ENCODE measurements at places on chromosomes 11 and 22.

GRCh38 chr22:37818409-37819104 lies 4.6 kb upstream of the GALR3 start:
- no peak for DNase-seq

- no peak for DNase-seq
Measured at GRCh38 chr11:1744891-1745700, 5.3 kb downstream of the IFITM10 start.

GRCh38 chr22:46918197-46918596 lies 155.7 kb downstream of the TBC1D22A start:
- DNase-seq: no peak

GRCh38 chr22:27757928-27758525 lies 43.5 kb downstream of the MN1 start:
- DNase-seq: no peak

DNA sequence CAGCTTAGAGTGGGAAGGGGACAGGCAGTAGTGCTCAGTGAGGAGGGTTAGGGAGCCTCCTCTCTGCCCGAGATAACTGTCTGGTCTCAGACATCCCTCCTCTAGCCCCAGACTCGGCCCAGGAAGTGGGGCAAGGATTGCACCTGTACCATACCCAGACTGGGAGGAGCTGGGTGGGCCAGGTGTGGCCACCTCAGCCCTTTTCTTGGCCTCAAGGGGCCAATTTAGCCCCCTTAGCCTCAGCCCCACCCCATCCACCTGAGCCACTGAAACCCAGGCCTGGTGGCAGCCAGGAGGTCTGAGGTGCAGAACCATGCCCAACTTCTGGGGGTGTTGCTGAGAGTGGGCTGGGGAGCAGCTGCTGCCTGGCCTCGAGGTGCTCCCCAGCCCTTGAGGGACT lies 6.5 kb downstream of the RELT start:
- no peak for DNase-seq

DNA sequence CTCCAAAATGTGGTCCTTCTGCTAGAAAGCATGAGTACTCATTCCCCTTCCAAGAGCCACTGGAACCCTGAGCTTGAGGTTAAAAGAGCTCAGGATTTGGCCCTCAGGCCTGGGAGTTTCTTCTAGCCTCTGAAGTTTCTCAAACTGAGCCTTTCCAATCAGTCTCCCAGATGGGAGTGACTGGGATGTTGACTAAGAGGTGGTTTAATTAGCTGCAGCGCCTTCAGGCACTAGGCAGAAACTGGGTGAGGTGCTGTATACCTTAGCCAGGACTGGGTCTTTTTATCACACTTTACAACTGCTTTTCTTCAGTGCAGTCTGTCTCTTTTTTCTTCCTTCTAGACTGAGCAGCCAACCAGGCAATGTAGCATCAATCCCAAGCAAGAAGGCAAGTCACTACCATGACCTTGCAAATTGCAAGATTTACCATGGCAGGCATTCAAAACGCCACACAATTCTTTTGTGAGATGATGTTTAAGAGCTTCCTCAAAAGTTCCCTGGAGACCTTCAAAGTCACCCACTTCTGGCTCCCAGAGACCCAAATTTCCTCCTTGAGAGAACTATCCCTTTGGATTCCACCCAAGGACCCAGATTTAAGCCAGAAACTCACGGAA lies 93.0 kb downstream of the SLC1A2 start:
- no peak for DNase-seq

GRCh38 chr11:2316169-2316962 lies 14.6 kb downstream of the TSPAN32 start:
- no peak for DNase-seq

- no peak for DNase-seq
Measured at GRCh38 chr11:83951521-83951920, 665.4 kb upstream of the CCDC90B start.

GRCh38 chr22:36914390-36914752 lies 943 bp downstream of the CSF2RB start:
- no peak for DNase-seq

DNA sequence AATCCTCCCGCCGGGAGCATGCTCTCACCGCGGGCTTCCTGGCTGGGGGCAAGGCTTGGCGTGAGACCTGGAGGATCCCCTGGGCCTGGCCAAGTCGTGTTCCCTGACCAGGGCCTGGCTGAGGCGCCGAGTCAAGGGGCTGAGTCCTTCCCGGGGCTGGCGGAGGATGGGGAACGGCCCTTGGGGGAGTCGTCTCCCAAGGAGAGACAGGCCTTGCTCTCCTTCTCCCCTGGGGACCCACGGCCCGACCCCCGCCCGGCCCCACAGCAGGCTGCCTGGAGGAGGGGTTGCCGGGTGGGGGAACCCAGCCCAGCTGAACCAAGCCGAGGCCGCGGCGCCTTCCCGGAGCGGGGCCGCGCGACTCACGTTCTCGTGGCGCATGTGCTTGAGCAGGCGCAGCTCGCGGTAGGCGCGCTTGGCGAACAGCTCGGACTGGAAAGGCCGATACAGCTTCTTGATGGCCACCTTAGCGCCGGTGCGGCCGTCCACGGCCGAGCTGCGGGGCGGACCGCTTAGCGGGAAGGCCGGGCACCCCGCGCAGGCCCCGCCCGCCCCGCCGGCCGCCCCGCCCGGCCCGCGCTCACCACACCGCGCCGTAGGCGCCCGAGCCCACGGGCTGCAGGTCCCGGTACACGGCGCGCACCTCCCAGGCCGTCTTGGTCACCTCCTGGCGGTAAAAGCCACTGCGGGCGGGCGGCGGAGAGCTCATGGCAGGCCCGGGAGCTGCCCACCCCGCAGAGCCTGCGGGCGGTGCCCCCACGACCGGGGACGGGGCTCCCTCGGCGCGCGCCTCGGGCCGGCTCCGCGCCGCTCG lies 475 bp downstream of the MAPK12 start:
- no peak for DNase-seq

DNA sequence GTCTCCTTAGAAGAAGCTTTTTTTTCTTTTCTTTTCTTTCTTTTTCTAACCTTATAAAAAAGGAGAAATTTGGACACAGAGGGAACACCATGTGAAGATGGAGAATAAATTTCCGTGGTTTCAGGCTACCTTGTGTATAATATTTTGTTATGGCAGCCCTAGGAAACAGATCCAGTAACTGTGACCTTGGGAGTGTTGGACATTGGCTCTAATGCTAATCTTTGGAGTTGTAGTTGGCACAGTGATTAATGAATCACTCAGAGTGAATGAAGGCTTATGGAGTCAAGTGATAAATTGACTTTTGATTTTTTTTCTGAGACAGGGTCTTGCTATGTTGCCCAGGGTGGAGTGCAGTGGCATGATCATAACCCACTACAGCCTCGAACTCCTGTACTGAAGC lies 15.5 kb upstream of the PHOX2A start:
- DNase-seq: no peak

DNA sequence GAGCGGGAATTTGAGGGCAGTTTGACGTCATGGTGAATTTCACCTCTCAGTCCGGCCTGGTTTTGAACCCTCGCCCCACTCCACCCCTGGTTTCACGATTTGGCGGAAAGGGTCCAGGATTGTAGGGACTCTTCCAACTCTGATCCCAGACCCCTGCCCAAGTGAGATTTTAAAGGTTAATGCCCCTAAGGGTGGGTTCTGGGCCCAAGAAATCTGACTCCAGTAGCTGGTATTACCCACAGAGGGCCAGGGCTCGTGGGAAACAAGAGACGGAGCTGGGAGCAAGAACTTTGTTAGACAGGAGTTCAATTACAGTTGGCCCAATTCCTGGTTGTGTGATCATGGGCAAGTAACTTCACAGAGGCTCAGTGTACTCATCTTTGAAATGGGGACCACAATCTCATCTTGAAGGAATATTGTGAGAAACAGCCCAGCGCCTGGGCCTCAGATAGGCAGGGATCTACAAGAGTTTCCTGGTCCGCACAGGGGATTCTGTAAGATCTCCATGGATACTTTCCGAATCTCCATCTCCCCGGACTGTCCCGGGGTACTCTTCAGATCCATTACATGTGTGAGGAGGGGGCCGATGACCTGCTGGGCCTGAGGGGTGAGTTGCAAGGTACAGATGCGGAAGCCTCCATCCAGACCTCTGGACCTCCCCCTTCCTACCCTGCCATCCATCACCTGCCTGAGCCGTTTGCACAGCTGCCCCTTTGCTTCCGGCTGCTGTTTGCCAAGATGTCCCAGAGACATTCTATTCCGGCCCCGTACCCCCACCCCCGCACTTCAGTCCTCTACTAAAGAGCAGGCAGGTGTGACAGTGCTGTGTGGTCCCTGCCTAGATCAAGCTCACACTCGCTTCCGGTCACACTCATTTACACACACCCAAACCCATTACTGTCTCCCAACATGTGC lies 687 bp upstream of the CALCA start:
- no peak for DNase-seq

- DNase-seq: no peak
Measured at GRCh38 chr22:38313384-38313955, 3.8 kb downstream of the CSNK1E start.

DNA sequence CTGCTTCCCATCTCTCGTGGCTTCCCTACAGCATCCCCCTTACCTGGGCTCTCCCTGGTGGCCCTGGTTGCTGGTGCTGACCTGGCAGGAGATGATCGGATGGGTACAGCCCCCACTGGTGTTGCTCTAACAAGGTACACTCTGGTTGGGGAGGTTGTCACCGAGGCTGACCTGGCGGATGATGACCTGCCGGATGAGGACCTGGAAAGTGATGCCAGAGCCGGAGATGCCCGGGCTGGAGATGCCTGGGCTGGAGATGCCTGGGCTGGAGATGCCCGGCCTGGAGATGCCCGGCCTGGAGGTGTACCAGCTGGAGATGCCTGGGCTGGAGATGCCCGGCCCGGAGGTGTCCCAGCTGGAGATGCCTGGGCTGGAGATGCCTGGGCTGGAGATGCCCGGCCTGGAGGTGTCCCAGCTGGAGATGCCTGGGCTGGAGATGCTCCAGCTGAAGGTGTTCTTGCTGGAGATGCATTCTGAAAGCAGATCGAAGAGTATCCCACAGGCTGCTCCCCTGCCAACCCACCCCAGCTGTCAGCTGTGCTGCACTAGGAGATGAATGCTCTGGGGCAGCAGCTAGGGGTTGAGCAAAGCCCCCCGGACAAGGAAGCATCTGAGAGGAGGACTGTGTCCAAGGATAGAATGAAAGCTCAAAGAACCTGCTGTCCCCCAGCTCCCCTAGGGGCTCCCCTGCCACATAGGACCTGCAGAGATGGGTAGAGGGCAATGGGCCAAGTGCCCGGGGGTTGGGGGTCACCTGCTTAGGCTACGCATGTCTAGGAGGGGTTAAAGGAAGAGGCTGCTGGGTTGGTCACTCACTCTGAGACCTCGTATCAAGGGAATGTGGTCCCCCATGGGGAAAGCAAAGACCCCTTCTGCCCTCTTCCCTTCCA lies 10.6 kb downstream of the TMPRSS13 start:
- DNase-seq: no peak

GRCh38 chr11:104410336-104410735 lies 246.4 kb upstream of the PDGFD start:
- DNase-seq: no peak

DNA sequence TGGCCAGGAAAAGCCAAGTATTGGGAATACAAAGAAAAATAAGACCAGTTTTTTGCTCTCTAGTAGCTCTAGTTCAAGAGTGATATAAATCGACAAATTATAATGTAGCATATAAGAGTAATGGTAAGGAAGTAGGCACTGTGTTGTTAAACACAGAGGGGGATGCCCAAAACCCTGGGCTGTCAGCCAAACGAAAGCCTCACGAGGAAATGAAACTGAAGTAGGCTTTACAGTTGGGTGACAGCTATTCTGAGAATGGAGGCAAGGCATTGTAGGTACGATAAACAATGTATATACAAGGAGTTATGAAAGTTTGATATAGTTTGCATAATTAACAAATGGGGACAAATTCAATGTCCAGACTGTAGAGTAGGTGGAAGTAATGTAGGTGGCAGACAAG lies 176.4 kb downstream of the FAM181B start:
- DNase-seq: no peak

GRCh38 chr11:65215441-65216076 lies 33.8 kb downstream of the CAPN1 start:
- no peak for DNase-seq

DNA sequence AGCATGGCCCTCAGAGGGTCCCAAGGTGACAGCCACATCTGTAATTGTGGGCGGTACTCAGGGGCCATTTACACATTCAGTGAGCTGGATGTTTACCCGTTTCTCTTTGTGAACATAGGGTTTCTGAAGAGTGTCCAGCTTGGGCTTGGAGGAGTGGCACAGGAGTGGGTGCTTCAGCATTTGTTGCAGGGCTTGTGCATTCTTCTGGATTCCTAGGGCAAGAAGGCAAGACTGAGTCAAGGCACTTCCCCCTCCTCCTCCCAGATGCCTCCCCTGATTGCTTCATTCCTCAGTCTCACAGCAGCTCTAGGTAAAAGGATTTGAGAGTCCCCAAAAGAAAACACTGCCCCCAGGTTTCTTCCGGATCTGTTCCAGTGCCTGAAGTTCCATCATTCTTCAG lies 95.4 kb downstream of the RNF169 start:
- no peak for DNase-seq

- DNase-seq: no peak
Measured at GRCh38 chr11:91926965-91927364, 297.7 kb upstream of the FAT3 start.

DNA sequence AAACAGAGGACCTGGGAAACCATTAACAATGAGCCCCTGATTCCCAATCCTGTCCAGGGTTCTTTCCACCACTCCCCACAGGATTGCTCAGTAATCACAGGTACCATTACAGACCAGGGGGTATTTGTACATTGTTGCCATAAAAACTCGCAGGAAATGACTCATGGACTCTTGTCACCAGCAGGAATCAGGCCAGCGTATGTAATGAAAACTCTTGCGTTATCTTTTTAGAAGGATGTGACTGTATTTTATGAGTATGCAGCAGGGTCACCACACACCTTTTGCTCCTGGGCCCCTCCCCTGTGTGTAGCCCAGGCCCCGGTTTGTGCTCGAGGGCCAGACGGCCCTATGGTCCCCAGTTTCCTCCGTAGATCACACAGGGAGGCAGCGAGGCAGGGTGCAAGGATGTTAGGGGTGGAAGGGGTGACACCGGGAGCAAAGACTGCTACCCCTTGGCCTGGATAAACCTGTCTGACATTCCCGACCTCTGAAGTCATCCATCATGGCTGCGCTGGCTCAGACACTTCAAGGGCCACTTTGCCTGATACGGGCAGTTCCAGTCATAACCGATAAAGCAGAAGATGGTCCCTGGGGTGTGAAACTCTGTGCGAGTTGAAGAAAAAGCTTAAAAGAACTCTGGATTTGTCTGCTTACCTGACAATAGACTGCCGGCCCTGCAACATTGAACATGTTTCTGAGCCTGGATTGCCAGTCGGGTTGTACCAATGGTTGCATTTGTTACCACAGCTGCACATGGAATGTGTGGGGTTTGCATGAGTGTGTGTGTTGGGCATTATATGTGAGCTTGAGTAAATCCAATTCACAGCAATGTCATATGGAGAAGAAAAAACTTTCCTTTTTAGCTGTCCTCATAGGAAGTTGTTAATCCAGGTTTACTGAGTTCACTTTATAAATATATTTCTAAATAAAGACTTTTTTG lies 56.9 kb downstream of the MICAL2 start:
- no peak for DNase-seq
